ENCODE measurements at places on chromosomes 6 and 20.
A peak's percentile ranks its signal among the peaks of the same experiment; 100 is the strongest.

DNA sequence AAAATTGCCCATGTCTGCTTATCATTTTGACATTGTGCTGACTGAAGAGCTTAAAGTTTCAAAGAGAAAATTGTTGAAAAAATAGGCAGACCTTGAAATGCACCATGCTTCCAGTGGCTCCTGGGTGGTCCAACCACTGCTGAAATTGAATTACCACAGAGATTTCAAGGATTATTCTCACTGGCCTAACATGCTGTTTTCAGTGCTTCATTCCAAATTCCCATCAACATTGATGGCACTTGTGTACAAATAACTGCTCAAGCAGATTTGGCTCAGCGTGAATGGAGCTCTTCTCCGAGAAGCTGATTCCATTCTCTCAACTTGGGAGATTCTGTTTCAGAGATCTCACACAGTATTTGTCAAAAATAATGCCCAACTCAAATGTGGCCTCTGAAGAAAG lies 75.5 kb downstream of the LAMA4 start:
- DNase-seq: no peak

GRCh38 chr20:3653921-3654320 lies 9.3 kb downstream of the GFRA4 start:
- no peak for DNase-seq

GRCh38 chr6:148514091-148514845 lies 171.6 kb downstream of the SASH1 start:
- no peak for DNase-seq

DNA sequence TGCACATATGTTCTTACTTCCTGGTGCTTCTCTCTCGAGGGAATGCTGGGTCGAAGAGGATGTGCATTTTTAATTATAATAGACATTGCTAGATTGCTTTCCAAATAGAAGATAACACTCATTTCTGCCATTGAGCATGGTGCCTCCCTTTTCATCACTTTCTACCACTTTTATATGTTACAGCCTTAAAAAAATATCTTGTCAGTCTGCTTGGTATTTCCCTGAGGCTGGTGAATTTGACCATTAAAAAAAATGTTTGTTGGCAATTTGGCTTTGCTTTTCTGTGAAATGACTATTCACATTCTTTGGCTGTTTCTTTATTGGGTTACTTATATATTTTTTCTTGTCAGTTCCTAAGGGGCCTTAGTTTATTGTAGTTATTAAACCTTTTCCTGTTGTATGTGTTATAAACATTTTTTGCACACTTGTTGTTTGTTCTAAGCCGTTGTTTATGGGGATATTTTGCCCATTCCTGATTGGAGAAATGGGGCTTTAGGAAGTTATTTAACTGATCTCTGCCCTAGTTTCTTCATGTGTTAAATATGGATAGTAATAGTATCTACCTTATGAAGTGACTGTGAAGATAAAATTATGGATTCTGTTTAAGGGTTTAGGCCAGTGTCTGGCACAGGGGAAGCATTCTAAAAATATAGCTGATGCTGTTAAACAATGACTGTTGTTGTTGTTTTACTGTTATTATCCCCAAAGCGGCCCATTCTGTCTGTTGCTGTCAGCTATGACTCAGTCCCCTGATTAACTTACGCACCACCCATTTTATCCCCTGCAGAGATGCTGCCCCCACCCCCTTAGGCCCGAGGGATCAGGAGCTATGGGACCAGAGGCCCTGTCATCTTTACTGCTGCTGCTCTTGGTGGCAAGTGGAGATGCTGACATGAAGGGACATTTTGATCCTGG lies 3.8 kb downstream of the DDR1 start:
- no peak for DNase-seq

- no peak for DNase-seq
Observed at GRCh38 chr6:168129292-168130167, 50.5 kb upstream of the FRMD1 start.

- no peak for DNase-seq
Observed at GRCh38 chr6:17867880-17868279, 119.6 kb downstream of the KIF13A start.

DNA sequence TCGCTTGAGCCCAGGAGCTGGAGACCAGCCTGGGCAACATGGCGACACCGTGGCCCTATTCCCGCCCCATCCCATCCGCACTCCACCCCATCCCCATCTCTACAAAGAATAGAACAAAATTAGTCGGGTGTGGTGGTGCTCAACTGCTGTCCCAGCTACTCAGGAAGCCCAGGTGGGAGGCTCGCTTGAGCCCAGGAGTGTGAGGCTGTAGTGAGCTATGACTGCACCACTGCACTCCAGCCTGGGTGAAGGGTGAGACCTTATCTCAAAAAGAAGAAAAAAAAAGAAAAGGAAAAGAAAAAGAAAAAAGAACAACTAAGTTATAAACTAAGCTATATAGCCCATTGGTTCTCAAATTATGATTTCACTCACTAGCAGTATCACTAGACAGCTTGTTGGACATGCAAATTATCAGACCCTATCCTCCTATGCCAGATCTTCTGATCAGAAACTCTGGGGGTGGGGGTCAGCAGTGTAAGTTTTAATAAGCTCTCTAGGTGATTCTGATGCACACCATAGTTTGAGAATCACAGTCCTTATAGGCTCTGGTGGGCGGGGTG lies 491 bp upstream of the ITCH start:
- no peak for DNase-seq

- DNase-seq: no peak
Observed at GRCh38 chr20:37479925-37480691, 40.9 kb upstream of the NNAT start.

DNA sequence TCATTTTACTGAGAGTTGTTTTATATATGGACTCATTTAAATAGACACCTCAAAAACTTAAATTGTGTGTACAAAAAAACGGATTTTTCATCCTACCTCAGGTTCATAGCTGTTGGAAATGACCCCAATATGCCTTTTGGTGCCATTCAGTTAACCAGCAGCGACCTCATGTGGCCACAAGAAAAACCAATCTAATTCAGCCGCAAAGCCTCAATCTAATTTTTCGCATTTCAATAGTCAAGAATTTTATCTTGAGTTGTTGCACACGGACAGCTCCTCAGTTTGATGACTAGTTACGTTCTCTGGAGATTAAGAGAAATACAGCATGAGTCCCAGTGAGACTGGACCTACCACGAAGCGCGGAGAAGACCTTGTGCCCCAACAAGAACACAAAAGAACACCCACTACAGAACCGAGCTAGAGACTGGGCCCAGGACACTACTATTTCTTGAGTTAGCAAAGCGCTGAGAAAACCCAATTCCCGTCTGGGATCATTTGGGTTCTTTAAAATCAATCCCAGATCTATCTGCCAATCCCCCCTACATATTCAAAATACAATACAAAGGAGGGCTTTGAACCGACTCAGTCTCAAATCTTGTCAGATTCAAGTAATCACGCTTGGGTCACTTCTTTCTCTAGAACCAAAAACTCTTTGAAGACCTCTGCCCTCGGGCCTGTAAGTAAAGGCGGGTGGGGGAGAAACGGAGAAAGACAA lies 1.1 kb downstream of the TCP11 start:
- peak; percentile 39 for DNase-seq

- DNase-seq: no peak
Observed at GRCh38 chr6:16488813-16489212, 250.4 kb downstream of the GMPR start.

GRCh38 chr6:45677381-45678284 lies 299.9 kb upstream of the SUPT3H start:
- no peak for DNase-seq

- no peak for DNase-seq
Observed at GRCh38 chr6:44681761-44682160, 294.3 kb downstream of the CDC5L start.

- no peak for DNase-seq
Observed at GRCh38 chr20:24744747-24745146, 204.3 kb upstream of the CST7 start.

DNA sequence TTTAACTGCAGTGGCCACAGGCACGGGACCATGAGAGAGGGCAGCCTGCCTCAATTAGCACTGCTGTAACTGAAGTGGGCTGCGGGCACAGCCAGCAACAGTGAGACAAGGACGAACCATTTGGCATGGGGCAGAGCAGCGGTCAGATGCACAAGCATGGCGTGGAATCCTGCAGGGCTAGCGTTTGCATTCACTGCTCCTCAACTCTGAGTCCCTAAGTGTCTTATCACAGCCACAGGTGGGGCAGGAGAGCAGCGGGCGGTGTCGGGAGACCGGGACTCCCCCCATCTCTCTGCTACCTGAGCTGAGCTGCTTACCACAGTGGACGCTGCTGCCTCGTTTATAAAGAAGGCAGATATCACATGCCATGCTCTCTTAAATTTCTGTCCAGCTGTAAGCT lies 31.3 kb upstream of the PDE10A start:
- DNase-seq: no peak

DNA sequence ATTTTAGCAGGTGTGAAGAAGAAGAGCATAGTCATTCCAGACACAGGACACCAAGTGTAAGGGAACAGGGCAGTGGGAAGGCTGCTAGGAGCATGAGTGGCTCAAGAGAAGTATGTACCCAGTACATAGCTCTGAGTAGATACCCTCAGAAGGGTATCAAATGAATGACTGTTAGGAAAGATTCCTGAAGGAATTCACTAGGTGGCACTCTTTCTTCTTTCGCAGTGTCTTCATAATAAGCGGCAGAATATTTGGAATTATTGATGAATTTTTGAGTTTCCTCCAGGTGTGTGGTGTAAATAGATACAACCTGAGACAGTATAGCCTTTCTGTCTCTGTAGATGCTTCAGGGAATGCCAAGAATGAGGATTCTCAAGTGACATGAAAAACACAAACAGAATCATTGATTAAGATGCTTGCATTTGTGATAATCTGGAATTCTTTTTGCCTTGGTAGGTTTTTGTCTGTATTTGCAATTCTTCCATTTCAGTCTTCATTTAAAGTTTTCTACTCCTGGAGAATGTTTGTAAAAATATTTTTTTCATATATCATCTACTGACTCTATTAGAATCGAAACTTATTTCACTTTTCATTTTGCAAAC lies 264.3 kb upstream of the RIMS1 start:
- no peak for DNase-seq

DNA sequence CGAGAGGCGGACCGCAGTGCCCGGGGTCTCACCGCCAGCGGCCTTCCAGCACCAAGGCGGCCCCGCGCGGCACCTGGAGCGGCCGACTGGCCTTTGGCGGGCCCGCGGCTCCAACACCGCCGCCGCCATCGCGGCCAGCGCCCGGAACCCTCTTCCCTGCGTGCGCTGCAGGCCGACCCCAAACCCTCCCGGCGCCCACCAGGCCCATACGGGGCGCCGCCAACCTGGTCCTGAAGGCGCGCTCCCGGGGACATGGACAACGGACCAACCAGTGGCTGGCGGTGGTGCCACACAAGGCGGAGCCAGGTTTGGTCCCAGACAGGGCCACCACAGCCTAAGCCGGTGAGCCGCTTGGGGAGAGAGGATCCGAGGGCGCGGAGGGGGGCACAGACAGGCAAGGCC lies 1514.8 kb upstream of the DEFB115 start:
- no peak for DNase-seq

GRCh38 chr6:160058603-160059215 lies 62.9 kb upstream of the SLC22A1 start:
- DNase-seq: no peak

- no peak for DNase-seq
Observed at GRCh38 chr6:39079197-39080125, 30.9 kb downstream of the GLP1R start.

GRCh38 chr20:2386516-2387179 lies 5.9 kb downstream of the TGM6 start:
- DNase-seq: no peak

DNA sequence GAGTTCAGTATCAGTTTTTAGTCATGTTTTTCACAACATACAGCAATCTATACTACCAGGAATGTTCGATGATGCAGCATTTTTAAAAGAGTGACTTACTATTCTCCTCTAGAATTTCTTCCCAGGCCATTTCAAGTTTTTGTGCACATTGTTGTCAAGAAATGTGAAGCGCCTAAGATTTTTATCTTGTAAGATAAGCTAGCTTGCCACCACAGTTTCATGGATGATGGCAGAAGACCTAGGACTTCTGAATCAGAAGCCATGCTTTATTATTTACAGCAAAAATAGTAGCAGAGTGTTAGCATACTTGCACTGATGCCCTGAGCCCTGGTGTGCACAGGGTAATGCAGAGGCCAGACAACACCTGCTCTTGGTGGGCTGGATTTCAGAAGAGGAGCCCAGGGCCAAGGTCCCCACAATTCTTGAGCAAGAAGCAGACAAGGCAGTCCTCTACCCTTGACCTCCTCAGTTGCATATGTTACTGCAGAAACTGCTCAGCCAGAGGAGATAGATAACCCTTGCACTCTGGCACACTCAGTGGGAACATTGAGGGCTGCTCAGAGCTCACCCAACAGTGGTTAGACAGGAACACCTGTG lies 99.2 kb downstream of the QKI start:
- no peak for DNase-seq

DNA sequence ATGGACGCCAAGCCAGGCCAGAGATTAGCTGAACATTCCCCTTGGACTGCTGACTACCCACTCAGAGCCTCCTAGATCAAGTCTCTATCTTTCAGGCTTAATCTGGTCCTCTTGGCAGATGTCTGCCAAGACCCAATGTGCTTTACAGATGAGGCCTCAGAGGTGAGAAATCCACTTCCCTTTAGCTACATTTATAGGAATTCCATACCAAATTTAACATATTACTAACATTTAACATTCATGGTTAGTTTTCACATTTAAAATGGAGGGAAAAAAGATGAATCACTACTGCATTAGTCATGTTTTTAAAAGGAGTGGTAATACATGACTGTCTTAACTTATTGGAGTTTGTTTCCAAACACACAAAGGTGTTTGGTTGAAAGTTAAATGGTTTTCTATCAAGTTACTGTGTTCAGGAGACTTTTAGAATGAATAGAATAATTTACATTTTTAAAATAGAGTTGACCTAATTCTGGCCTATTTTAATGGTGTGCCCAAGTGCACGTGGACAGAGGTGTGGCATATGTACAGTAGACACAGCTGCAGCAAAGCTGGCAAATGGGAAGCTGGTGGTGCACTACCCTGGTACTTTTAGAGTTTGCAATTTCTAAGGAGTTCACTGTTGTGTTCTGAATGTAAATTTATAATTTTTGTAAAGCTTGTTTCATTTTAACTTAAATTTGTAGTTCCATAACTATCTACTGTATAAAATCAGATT lies 41.9 kb upstream of the CALHM6 start:
- no peak for DNase-seq

GRCh38 chr20:17417225-17417624 lies 114.0 kb downstream of the BFSP1 start:
- DNase-seq: no peak

DNA sequence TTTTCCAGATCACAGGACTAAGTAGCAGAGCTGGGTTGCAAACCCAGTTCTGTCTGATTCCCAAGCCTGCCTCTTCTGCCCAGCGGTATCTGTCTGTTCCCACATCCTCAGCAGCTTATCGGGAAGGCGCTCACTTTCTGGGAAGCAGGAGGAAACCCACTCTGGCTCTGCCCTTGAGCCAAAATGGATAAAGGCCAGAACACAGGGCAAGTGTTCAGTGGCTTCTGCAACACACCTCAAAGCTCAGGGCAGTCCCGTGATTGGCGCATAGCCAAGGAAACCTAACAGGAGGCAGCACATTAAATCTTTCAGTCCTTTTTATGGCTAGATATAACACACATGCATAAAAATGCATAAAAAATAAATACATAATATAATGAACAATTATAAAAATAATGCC lies 262.2 kb downstream of the NRN1 start:
- DNase-seq: no peak

GRCh38 chr20:63750807-63751470 lies 11.4 kb downstream of the SLC2A4RG start:
- DNase-seq: peak; percentile 45

- no peak for DNase-seq
Observed at GRCh38 chr6:23870496-23870895, 255.5 kb upstream of the NRSN1 start.

Measured in stimulated activated CD4-positive, alpha-beta T cell treated with anti-CD3 and anti-CD28 coated beads, Interleukin-1b, Interleukin-23, amount 100 ng/mL, for 4 hours (primary cell).